NCI-H446 (cell line): ENCODE measurements at places on chromosomes 6 and 20.

GRCh38 chr6:70107852-70108629, 194.8 kb downstream of the COL9A1 start:
- peak; percentile 72 for DNase-seq

GRCh38 chr6:87431263-87431662, 23.5 kb downstream of the CFAP206 start:
- DNase-seq = no peak

GRCh38 chr6:74941424-74941823, 264.4 kb downstream of the COL12A1 start:
- no peak for DNase-seq

DNA sequence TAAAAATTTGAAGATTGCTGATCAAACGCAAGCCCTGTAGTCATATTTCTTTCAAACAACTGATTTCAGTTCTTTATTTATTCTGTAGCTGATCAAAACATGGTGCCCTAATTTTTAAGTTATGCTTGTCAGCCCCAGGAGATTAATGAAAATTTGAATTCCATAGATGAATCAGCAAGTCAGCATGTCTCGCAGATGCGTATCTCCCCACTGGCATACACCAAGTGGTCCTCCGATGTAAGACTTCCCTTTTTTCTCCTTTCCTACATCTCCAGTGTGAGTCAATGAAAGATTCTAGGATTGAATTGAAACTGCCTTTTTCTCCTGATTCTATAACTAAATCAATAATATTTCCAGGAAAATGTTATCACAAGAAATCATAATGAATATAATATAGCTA, 539.6 kb upstream of the NOX3 start:
- DNase-seq = no peak

DNA sequence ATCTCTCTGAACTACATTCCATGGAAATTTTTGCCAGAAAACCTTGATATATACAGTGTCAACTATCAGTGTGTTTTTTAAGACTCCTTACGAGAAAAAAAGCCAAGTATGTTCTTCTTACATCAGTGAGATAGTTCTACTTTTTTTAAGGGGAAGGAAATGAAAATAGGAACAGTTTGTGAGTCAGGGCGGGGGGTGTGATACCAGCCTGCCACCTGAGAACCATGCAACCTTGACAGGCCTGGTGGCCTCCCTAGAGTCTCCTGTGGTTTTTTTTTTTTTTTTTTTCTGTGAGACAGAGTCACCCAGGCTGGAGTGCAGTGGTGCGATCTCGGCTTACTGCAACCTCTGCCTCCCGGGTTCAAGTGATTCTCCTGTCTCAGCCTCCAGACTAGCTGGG, 96.3 kb upstream of the GCM1 start:
- DNase-seq = no peak

DNA sequence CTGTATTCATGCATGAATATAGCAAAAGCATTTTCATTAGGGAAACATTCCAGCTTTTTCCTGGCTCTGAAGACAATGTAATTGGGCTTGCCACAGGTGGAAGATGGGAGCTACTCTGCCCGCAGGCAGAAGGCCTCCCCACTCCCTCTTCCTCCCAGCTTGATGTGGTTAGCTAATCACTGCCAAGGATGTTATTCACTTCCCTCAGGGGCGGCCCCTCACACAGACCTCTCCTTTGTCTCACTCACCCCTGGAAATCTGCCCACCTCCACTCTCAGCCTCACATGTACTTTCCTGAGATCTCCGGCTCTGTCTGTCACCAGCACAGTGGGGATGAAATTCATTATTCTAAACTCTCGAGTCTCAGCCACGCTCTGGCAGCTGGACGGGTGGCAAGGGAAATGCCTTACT, 100.7 kb downstream of the ANKRD60 start:
- no peak for DNase-seq
